HS-27A (cell line): ENCODE measurements at places on chromosomes 7 and 10.
A peak's percentile ranks its signal among the peaks of the same experiment; 100 is the strongest.

- no peak for DNase-seq
Measured at GRCh38 chr10:26448706-26449435, 10.7 kb downstream of the APBB1IP start.

DNA sequence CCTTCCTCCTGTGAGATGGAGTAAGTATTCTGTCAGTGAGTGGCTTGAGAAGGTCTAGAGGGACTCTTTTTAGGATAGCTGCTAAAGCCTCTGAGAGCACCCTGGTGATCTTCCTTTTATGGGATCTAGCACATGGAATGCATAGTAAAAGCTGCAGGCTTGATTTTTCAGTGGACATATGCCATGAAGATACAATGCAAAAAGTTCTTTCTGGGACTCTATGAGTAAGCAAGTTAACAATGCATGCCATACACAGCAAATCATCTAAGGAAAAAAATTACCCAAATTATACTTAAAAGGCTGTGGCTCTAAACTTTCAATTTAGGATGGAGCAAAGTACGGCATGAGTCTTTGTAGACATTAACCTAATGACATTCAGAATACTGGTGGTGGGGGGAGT, 154.5 kb downstream of the SGMS1 start:
- no peak for DNase-seq

- no peak for DNase-seq
Measured at GRCh38 chr10:125792342-125793300, 17.0 kb upstream of the MMP21 start.

GRCh38 chr10:116720668-116721546, 21.5 kb downstream of the HSPA12A start:
- DNase-seq: no peak

DNA sequence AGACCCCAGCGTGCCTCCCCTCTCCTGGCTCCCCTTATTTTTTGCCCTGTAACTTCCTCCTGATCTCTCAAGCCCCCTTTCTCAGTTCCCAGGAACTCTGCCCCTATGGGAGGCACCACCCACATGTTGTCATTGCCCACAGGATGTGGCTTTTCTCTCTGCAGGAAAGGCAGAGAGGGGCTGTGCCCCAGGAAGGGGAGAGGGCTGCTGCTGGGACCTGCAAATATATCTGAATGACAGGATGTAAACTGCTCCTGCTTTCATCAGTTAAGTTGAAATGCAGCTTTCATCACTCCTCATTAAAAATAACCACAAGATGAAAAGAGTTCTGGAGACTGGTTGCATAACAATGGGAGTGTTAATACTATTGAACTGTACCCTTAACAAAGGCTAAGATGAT, 103.3 kb downstream of the CLEC2L start:
- no peak for DNase-seq

DNA sequence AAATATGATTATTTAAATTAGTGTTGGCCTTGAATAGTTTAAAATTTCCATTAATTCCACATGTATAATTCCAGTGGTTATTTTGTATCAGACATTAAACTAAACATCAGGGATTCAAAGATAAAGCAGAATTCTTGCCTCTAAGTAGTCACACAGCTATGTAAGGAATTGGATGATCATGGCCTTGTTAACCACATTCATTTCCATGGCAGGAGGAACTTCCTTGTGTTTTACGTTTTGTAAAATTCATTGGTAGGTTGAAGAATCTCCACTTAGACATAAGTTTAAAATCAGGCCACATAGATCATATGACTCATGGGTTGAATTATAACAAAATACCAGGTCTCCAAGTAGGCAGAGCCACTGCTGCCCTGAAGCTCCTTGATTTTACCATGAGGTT, 289.7 kb downstream of the PLXDC2 start:
- DNase-seq: peak; percentile 20

DNA sequence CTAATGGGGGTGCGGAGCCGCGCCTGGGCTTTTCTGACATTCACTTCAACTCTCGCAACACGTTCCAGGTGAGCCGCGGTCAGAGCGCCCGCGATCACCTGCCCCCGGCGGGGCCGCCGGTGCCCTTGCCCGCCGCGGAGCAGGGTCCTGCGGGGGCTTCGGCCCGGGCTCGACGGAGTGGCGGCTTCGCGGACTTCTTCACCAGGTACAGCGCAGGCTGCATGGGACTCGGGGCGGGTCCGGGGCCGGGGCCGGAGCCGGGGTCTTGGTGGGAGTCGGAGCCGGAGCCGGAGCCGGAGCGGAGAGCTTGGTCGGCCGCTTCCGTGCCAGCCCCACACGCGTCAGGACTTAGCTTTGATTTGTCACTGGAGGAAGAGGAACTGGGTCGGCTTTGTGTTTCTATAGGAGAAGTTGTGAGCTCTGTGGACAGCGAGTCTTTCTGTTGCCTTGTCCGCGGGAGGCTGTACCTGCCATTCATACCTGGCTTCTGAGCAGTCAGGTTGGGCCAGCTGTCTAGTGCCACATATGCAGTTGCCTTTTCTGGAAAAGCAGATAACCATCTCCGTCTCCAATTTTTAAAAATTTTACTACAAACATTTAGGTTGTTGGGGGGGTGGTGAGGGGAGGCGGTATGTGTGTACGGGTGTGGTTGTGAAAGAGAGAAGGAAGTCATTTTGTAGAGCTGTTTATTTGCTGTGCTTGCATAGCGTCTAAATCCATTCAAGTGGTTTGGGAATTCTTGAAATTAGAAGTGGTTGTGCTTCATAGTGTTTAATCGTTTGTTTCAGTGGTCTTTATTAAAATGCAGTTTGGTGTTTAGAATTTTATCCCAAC, 1.3 kb downstream of the TBC1D12 start:
- DNase-seq: peak; percentile 31

DNA sequence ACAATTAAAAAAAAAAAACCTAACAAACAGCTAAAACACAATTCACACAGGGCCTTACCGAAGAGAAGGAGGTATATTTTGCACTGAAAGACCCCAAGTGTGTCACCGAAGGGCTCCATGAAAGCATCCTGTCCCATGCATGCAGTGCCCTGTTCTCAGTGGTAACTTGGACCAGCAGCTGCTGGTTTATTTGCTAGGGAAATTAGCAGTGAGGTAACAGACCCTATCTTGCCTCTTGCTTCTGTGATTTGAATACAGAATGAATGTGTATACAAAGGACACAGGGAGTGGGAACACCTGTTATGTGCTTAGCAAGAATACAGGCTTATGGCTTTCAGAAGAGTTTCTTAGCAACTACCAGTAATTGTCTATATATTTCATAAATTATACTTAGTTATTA, at the start of gene HEPACAM2:
HEPACAM2 (minus strand) TSS at position 160 of the 400 bp plus-strand sequence.
- DNase-seq: no peak

DNA sequence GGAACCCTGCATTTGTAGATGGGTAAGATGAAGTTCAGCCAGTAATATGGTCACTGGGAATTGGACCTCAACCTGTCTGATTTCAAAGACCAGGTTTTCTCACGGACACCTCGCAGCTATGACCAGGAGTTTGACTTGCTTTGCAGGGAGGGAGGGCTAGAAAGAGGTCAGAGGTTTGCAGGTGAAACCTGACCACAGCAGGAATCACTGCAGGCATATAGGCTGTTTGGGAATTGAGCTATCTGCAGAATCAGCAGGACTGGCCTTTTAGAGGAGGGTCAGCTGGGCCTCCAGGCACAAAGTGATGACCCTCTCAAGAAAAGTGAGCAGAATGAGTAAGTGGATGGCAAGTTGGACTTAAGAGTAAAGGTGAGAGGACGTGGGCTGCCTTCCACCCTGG, 166.3 kb downstream of the ADRA2A start:
- no peak for DNase-seq

GRCh38 chr10:46556515-46557318, at the start of gene GPRIN2:
Gene GPRIN2, minus strand, starts transcription at chr10:46556658. Its CDS starts 5,922 bp downstream, at chr10:46550736.
- DNase-seq: no peak

GRCh38 chr7:83599131-83599530, 49.8 kb downstream of the SEMA3E start:
- DNase-seq: no peak

DNA sequence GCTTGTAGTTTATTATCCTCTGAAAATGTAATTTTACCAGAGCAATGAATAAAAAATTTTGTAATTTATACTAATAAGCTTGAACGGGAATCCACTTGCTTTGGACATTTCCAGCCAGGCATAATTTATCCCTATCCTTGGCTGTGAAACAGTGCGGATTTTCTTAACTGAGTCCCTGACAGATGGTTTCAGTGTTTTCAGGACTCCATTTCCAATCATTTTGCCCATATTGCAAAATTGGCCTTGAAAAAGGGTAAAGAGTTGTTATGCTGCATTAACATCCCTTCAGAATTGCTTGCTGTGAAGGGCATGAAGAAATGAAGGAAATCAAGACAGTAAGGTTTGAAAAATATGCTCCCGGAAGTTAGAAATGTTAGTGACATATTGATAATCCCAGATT, 57.7 kb downstream of the NXPH1 start:
- DNase-seq: no peak

DNA sequence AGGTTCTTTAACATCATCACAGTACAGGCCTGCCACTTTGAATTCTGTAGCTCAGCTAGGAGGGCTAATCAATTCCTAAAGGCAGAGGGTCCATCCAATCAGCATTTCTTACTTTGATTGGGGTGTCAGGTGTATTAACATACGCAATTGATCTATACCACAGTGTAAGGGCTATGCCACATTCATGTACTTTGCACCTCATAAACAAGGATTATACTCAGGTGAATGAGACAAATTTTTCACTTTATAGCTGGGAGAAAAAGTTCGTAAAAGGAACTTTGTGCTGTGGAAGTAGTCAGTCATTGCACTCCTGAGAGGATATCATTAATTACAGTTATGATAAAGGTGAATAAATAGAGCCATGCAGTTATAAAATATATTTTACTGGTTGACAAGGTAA, 119.9 kb upstream of the AHR start:
- no peak for DNase-seq

GRCh38 chr7:36115448-36116321, 37.4 kb upstream of the EEPD1 start:
- DNase-seq: peak; percentile 94

GRCh38 chr10:122391875-122392274, 17.4 kb downstream of the PLEKHA1 start:
- no peak for DNase-seq

- DNase-seq: no peak
Measured at GRCh38 chr7:38928506-38928905, 19.5 kb upstream of the VPS41 start.

DNA sequence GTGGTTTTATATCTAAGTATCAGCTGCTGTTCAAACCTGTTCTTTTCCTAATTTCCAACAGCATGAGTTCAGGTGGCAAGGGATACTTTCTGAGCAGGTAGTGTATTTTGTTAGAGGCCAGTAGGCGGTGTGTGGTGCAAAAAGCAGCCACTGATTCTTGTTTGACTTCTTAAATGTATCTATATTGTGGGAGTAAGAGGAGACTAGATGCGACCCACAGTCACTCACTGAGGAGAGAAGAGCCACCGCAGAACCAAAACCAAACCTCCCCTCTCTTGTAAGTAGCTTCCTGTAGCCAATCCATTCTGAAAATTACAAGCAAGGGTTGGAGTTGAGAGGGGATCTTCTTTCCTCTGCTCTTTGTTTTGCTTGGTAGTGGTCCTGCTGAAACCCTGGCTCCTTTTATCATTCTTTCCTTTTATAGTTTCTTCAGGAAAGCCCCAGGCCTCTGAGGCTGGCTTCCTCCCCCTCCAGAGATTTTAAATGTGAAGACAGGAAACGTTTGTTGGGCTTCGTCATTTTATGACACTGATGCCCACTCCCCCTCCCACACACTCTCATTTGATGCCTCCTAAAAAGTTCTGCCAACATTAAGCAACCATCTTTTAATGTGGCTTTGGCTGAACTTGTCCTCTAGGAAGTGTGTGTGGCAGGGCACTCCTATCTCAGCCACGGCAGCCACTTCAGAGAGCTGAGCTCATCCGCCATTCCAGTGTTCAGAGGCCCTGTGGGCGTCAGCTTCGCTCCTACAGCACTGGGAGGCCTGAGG, 566.0 kb downstream of the SUGCT start:
- DNase-seq: no peak

- no peak for DNase-seq
Measured at GRCh38 chr7:1200045-1200444, 32.6 kb upstream of the UNCX start.

- peak; percentile 94 for DNase-seq
Measured at GRCh38 chr7:100586266-100587025, at the start of gene FBXO24. Gene FBXO24, plus strand, starts transcription at chr7:100586328. Its CDS starts 298 bp downstream, at chr7:100586626.

GRCh38 chr7:8134089-8134733, 127.8 kb downstream of the ICA1 start:
- no peak for DNase-seq
